Tibial nerve (tissue), 4 donors: ENCODE measurements at places on chromosomes 4 and X. TPM values are rescaled to one million over a fixed set of nuclear protein-coding genes. Genes with fewer than 3 reads are reported as not detected.

DNA sequence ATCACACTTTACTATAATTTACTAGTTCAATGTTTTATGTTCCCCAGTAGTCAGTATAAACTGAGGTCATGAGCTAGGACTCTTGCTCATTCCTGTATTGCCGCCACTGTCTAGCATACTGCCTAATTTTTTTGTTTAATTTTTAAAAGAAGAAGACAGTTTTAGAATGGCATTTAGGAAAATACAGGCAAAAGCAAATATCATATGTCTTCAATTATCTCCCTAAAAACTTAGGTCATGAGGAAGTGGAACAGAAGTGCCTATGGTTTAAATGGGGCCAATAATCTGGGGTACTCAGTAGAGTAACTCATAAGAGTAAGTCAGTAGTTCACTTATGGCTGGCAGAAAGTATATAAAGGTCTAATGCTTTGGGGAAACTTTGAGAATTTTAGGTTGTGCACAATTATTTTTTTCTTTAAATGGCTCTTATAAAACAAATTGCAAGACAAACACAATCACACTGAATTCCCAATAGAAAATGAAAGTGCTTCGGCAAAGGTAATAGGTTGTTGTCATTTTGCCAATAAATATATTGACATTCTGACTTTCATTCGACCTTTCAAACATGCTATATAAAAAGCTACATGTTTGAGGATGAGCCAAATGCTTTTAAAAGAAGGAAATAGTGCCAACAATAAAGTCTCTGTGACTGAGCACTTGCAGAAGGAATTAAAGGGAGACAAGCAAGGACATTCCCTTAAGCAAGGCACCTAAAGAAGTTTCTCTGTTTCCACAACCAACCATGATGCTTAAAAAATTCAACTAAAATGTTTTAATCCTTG is 390.1 kb downstream of the PDGFC start:
- no peak for DNase-seq

The ARHGAP4 gene
- total RNA-seq = 23.0 TPM

The RAI2 gene
- total RNA-seq = 17.1 TPM

The UGT2B17 gene
- total RNA-seq = not detected

DNA sequence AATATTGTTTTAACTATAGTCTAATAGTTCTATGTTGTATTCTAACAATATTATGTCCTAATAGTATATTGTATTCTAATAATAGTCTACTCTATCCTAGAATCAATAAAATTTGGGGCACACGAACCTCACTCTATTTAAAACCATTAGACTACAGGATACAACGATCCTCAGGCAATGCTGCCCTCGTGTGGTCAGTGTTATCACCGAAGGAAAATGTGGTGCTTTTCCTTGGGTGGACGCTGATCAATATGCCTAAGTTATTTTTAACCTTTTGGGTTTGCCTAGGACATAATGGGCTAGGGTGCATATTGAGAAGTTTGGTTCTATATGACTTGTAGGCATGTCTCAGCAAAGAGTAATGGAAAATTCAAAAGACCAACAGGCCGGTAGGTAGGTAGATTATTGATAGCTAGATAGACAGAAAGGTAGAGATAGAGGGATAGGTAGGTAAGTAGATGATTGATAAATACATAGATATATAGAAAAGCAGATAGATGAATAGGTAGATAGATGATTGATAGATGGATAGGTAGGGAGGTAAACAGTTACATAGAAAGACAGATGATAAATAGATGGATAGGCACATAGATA is 75.1 kb downstream of the PRKX start:
- peak; percentile 29 for DNase-seq

DNA sequence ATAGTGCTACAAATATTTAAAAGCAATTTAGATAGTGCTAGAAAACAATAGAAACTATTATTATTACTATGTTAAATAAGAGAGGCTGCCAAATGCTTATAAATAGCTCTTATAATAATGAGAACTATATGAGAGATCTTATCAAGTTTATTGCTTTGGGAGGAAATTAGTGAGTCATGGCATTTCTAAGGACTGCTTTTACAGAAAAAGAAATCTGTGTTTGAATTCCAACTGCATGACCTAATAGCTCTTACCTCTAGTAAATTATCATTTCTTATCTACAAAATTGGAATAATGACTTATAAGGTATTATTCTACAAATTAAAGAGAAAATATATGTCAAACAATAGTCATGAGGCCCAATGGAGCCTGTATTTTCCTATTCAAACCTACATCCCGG is 177.2 kb downstream of the GABRG1 start:
- no peak for DNase-seq

The ARHGAP24 gene
- 68.7 TPM for total RNA-seq

DNA sequence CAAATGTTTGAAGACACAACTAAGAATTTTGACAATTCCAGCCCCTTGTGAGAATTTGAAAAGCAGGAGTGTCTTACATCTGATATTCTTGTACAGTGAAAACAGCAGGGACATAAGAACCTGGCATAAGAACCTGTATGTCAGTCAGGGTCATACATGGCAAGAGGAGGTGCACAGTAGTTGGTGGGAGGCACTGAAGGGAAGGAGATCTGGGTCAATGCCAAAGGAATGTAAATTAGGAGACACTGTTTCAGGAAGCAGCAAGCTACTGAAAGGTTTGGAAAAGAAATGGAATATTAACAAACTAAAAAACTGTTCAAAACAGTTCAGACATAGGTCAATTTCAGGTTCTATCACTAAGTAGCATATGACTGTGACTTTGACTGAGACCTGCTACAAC is 25.0 kb upstream of the SPP1 start:
- DNase-seq = no peak

The PAK3 gene
- total RNA-seq = 28.8 TPM

The ALAS2 gene
- total RNA-seq = 0.30 TPM

DNA sequence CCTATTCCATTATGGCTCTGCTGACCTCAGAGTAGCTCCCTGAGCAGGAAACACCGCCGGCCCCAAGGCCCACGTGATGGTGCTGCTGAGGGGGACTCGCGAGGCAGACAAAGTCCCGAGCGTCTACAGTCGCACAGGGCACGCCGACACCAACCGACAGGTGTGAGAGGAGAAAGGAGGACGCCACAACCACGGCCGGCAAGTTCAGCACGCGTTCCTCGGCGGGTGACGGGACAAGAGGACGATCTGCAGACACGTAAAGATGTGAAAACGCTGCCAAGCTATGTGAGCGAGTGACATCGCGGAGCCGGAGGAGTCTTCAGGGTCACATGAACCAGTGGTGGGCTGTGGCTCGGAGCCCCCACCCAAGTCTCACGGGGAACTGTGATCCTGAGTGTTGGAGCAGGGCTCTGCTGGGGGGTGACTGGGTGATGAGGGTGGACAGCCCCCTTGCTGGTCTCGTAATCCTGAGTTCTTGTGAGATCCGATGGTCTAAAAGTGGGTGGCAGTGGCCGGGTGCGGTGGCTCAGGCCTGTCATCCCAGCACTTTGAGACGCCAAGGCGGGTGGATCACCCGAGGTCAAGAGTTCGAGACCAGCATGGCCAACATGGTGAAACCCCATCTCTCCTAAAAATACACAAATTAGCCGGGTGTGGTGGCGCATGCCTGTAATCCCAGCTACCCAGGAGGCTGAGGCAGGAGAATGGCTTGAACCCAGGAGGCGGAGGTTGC is 34.0 kb downstream of the PPP2R3B start:
- no peak for DNase-seq

GRCh38 chrX:42490111-42490510 is 287.9 kb downstream of the PPP1R2C start:
- DNase-seq = no peak

GRCh38 chr4:138311771-138312535 is 69.8 kb upstream of the SLC7A11 start:
- no peak for DNase-seq

The L1CAM gene
- total RNA-seq = 49.5 TPM

GRCh38 chr4:74157154-74157553 is 764 bp upstream of the MTHFD2L start:
- no peak for DNase-seq

DNA sequence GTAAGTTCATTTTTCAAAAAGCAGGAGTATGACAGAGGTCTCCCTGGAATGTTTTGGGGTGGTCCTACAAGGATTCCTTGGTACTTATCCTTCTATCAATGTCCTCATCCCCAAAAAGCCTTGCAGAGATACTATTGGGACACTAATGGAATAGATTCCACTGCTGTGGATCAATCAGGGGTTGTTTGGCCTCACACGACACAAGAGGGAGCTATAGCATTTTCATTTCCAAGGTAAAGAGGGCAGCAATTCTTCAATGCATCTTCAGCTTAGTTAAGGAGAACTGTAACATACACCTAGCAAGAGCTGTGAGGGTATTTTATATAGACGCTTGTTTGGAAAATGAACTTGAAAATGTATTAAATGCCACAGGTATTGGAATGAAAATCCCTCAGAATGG is 50.9 kb downstream of the USP26 start:
- no peak for DNase-seq

- no peak for DNase-seq
Measured at GRCh38 chr4:85423431-85423830, 51.5 kb upstream of the ARHGAP24 start.

DNA sequence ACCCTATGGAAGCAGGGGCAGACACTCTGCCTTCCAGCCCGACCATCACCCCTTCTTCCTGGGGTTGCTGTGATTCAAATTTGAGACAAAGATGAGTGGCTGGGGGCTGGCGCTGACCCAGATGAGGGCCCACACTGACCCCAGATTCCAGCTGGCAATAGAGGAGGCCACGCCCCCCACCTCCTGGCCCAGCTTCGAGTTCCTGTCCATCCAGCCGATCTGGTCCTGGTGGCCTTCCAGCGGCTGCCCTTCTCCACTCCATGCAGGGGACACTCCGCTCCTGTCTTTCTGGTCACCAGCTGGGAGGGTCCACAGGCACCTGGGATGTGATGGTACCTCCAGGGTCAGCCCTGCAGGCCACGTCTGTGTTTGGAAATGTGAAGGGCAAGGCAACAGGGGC is 98.5 kb upstream of the PSAPL1 start:
- DNase-seq = no peak

DNA sequence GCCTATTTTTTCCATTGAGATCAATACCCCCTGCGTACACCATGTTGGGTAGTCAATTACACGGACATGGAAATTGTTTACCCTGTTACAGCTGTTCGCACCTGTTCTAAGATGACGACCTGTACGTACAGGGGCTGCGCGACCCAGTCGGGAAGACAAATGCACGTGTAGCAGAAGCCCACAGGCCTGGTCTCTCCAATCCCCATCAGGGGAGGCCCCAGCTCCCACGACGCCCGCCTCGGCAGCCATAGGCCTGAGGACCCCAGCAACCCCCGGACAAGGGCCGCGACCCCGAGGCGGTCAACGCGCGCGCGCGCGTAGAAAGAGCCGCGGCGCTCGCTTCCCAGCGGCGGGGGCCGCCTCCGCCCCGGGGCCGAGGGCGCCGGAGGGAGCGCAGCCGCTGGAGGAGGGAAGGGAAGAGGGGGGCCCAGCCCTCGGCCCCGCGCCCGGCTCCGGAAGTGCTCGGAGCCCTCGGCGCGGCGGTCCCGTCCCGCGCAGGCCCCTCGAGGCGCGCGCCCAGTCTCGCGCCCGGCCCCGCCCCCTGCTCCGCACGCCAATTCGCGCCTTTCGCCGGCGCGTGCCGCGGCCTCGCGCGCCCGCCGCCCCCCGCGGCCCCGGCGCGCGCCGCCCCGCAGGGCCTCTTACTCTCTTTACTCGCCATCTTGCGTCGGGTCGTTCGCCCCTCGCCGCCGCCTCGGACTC is 618 bp downstream of the RBBP7 start:
- DNase-seq = no peak

- no peak for DNase-seq
Measured at GRCh38 chr4:169259271-169259670, 11.5 kb downstream of the SH3RF1 start.

The MMRN1 gene
- 32.0 TPM for total RNA-seq

The GAGE12J gene
- not detected for total RNA-seq

GRCh38 chr4:57211131-57211530 is 100.9 kb upstream of the IGFBP7 start:
- DNase-seq = no peak

The TAF9B gene
- total RNA-seq = 15.3 TPM

GRCh38 chr4:114636192-114636935 is 37.8 kb downstream of the UGT8 start:
- no peak for DNase-seq
